Lower leg skin (tissue), 4 donors: ENCODE measurements at places on chromosomes 11 and 22.

GRCh38 chr22:44677353-44677840, 24.6 kb upstream of the PRR5 start:
- DNase-seq = no peak

GRCh38 chr11:89201138-89201537, 23.5 kb downstream of the TYR start:
- no peak for DNase-seq

- no peak for DNase-seq
These were observed 105.8 kb downstream of the KCNQ1 start for GRCh38 chr11:2550606-2550970.

DNA sequence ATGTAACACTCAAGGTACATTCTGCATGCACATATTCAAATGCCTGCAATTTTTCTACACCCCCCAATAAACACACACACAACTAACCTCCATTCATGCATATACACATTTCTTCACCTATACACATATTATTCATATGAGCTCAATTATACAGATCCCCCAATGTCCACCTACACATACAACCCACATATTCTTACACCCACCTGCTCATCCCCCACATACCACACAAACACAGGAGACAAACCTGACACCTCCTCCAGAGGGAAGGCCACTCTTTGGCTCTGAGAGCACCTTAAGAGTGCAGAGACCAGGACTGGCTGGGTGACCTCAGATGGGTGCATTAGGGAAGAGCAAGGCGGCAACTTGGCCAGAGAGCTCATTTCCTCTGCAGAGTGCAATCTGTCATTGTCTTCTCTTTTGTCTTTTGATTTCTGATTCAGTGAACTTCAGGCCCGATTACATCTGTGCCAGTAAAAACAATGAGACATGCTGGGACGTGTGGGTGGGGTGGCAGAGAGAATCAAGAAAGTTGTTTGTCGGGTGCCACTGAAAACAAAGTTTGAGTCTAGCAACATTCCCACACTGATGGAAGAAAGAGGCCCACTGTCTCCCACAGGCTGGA, 208.4 kb downstream of the NXPE2 start:
- DNase-seq = no peak

GRCh38 chr11:3623121-3623520, 18.7 kb downstream of the ART5 start:
- DNase-seq = no peak

GRCh38 chr11:38884145-38884865, 2286.3 kb upstream of the RAG2 start:
- DNase-seq = no peak

DNA sequence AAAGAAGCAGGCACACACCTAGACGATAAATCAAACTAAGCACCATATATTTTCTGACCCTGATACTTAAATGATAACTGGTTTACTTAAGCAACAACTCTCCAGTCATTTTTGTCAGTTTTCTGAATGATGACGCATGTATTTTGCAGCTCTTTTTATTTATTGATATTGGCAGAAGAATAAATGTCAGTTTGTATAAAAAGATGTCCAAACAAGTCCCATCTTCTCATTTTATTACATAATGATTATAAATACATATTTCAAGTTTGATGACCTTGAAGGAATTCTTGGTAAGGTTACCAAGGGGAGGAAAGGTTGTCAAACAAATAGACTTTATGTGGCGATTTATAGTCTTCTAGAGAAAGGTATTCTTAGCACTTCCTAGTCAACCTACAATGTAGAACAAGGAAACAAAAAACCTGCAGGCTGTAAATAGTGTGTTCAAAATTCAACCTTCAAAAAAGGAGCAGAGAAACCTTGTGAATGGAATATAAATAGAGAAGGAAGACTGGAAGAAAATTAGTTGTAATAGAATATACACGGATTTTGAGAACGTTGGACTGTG, 190.7 kb downstream of the JRKL start:
- no peak for DNase-seq

- peak; percentile 92 for DNase-seq
These were observed 224.0 kb upstream of the NARS2 start for GRCh38 chr11:78798663-78799062.

DNA sequence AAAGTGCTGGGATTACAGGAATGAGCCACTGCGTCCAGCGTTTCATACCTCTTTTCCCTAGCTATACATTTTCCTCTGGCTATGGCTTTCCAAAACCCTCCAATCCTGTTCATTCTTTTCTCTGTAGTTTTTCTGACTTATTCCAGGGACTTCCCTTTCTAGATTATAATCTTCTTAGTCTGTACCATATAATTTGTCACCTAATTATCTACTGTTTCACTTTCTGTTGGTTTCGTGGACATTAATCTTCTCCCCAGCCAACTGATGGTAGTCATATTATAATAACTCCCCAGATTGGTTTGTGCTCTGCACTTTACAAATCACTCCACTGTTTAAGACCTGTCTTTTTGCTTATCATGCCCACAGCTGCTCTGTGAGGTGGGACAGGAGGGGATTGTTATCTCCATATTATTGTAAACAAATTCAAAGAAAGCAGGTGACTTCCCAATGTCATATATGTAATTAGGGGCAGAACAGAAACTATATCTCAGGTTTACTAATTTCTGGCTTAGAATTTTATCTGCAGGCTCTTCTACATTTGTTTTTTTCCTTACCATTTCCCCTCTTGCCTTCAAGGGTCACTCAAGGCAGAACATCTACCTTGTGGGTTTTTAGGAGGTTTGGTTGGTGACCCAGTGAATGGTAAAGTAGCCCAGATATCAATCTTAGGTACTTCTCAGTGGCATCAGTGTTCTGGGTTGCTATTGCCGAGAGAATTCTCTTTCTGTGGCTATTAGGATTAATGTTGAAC, 23.9 kb downstream of the STIM1 start:
- DNase-seq = no peak

GRCh38 chr22:28034760-28035401, 115.8 kb upstream of the PITPNB start:
- peak; percentile 88 for DNase-seq

GRCh38 chr11:122836916-122837315, 1.4 kb upstream of the CRTAM start:
- DNase-seq = no peak

DNA sequence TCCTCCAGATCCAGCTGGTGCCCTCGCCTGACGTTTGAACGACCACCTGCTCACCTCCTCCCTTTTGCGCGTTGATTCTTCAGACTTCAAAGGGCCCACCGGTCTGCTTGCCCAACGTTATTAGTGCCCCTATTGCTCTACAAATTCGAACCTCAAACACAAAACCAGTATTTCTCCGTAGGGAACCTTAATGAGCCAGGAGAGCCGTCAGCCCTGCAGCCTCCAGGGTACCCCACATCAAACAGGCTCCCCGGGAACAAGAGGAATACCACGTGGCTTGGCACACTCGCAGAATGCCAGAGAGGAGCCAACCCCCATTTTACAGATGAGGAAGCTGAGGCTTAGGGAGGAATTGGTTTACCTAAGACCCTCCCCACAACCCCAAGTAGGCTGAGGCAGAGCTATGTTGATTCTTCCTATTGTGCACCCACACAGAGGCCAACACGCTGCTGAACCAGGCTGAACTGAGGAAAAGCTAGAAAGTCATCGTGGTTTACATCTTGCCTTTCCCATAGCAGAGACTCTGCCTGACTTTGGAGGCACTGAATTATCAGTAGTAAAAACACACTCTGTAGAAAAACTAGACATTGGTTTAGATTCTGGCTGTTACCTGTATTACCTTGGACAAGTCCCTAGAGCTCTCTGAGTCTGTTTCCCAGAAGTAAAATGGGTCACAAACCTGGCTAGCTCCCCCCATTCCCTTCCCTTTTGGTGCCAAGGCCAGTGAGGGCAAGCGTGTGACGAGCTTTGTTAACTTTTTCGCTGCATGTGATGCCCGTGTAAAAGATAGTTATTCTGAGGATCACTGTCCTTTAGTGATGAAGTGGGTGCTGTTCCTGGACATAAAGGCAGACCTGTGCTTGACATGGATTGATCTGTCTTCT, 764 bp downstream of the TKFC start:
- DNase-seq = no peak
